Stimulated activated CD8-positive, alpha-beta memory T cell treated with anti-CD3 and anti-CD28 coated beads, Interleukin-12 subunit alpha, Interleukin-12 subunit beta, amount 100 ng/mL, for 1 hour (primary cell): ENCODE measurements at places on chromosomes 11 and 22.

DNA sequence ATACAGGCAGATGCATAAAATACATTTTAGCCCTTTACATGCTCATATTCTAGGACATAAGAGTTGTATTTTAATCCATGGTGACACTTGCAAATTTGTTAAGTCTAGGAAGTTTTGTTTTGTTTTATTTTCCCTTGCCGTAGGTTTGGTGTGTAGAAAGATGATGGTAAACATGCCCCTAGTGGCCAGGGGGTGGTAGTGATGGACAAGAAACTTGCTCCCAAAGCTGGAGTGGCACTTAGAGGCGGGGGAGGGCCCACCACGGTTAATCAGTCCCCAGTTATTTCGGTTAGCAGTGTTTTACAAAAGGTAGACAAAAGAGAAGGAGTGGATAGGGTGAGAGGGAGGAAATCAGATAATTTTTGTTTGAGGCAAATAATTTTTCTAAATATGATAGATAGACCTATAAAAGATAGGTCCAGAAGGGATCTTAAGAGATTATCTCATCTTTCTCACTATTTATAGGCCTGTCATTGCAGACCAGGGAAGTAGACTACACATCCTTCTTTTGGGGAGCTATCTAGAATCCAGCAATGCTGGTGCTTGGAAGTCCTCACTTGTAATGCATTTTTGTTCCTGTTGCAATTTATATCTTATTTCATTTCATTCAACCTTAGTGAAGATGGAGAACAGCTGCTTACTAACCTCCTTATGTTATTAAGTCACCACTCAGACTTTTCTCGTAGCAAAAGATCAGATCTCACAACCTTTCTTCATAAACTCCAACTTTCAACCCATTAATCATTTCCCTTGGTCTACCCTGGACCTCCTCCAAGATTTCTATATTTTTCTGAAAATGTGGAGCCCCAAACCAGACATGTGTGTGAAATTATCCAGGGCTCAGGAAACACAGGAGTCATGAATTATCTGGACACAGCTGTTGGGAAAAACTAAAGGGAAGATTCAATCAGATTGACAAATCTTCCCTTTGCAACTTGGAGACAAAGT is 5.9 kb upstream of the BDNF start:
- DNase-seq = no peak

GRCh38 chr22:43217285-43218030 is 30.5 kb upstream of the TTLL12 start:
- no peak for DNase-seq

GRCh38 chr11:34411791-34412190 is 26.9 kb upstream of the CAT start:
- DNase-seq = no peak

DNA sequence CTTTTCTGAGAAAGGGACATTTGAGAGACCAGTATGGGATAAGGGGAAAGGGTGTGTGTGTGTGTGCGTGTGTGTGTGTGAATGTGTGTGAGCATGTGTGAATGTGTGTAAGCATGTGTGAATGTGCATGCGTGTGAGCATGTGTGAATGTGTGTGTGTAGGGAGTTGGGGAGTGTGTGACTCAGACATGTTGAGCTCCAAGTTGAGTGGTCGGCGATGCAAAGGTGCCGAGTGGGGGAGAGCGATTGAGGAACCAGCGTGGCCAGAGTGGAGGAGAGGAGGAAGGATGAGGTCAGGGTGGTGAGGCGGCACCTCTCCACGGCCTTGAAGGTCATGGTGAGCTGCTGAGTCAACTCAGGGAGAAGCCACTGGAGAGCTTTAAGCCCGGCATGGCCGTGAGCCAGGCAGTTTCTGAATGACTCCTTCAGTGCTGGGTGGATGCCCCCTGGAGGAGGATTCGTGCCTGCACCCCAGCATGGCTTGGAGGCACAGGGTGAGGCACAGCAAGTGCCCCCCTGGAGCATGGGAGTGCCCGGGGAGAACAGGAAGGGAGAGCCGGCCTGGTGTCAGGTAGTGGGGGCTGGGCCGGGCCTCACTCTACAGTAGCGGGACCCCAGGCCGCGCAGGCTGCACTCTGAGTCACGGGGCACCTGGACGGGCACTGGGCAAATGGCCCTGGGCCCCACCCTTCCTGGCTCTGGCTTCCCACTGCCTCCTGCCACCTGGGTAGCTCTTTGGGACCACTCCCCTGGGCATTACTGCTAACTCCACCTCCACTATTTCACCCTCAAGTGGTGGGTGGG is 8.2 kb upstream of the CCDC88B start:
- DNase-seq = peak; percentile 33

- DNase-seq = no peak
Observed at GRCh38 chr11:12220305-12220704, 109.9 kb downstream of the MICAL2 start.

- DNase-seq = no peak
Observed at GRCh38 chr11:124069429-124070401, 28.6 kb upstream of the OR10G7 start.

- no peak for DNase-seq
Observed at GRCh38 chr11:32072872-32073643, 17.8 kb upstream of the RCN1 start.
